NCI-H345 (cell line): ENCODE measurements at places on chromosomes 1 and 21.

GRCh38 chr1:42177541-42177981 is 13.0 kb upstream of the GUCA2A start:
- no peak for DNase-seq

- DNase-seq, result no peak
These were observed 68.3 kb upstream of the NEK7 start for GRCh38 chr1:198088360-198089071.

DNA sequence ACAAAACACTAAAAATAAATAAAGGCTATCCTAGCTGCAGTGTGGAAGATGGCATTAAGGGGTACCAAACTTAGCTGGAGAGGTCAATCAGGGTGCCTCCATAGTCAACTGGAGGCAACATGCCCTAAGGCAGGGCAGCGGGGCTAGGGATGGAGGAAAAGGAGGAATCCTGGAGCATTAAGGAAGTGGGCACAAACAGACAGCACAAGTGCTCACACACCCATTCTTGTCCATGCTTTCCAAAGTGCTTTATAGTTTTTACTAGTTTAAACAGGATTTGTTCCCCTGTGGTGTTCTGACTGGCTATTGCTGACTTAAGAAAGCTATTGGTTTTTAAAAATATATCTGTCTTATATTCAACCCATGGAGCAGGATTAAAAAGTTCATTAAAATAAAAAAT is 33.3 kb downstream of the TCEANC2 start:
- no peak for DNase-seq

- no peak for DNase-seq
These were observed 3.4 kb downstream of the CBR1 start for GRCh38 chr21:36073181-36073580.

DNA sequence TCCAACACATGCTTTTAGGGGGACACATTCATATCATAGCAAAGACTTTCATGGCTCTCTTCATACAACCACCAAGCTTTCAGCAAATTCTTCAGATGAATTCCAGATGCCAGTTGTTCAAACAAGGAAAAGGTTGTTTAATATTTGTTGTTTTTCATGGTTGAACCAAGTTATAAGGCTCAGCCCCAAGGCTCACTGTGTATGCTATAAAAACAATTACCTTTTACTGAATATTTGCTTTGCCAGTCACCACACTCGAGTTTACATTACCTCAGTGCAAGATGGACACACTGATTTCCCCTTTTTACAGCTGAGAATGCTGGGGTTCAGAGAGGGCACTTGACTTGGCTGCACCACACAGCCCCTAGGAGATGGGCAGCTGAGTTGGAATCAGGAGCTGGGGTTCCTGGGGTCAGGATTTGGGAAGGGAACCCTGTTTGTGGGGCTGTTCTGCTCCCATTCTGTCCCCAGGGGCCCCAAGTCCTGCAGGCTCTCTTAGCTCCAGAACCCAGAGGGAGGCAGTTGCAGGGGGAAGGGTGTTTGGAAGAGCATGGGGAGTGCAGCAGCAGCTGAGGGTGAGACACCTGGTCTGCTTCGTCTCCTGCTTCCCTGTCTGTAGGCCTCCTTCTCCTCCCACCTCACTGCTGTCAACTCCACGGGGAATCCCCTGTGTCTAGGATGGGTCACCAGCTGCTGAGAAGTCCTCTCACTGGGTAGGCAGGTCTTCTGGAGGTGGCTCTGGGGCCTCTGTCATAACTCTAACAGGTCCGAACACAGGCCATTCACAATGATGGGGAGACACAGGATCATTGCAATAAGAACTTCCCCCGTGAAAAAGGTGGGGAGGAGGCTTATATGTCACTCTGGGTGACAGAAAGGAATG is 12.8 kb upstream of the TMPRSS2 start:
- no peak for DNase-seq

- no peak for DNase-seq
These were observed 230.6 kb downstream of the TNR start for GRCh38 chr1:175512637-175513412.

GRCh38 chr1:30125821-30126170 is 597.6 kb downstream of the MATN1 start:
- no peak for DNase-seq

DNA sequence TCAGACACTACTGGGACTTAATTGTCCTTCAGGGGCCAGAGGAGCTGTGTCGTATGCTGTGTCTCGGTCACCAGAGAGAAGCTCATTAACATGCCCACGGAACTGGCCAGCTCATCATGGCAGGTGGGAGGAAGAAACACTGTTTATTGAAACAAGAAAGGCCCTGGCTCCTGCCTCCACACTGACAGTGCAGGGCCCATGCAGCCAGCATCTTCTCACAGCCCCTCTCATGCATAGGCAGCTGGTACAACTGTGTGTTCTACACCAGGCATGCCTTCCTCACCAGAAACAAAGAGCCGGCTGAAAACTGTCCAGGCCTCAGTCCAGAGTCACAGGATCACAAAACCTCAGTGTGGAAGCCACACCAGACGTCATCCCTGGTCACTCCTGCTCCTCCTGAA is 106.0 kb downstream of the UBE2U start:
- no peak for DNase-seq

DNA sequence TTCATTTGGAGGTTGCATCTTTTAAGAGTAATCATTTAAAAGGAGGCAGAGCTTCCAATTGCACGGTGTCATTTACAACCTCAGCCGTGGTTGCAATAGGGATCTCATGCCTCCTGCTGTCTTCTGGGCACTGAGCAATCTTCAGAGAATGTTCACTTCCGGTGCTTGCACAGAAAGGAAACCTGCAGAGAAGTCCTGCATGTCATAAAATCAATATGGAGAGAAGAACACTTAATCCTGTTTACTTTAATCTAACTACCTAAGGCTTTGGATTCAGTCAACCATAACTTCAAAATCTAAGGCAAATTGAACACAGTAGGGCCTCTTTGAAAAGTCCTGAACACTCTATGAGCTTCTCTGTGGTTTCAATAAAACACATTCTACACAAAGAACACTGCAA is 11.3 kb upstream of the MAP10 start:
- peak; percentile 91 for DNase-seq

DNA sequence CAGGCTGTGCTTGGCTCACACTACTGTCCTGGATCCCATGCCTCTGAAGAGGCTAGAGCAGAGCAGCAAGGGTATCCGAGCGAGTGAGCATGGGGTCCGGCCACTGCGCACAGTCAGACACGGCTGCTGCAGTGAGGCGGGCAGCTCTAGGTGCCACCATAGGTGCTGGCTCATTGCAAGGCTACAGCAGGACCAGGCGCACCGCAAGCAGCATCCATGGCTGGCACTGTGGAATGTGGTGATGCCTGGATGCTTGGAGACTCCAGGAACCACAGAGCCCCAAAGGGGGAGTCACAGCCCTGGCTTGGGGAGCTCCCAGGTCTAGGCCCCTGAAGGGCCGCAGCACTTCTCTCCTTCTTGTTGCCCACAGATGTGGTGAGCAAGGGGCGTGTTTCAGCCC is 47.2 kb downstream of the ATP6V1G3 start:
- no peak for DNase-seq

- no peak for DNase-seq
These were observed 259.2 kb downstream of the ADGRL2 start for GRCh38 chr1:82059959-82060358.

GRCh38 chr1:154714638-154715037 is 106.7 kb upstream of the ADAR start:
- DNase-seq, result peak; percentile 39

DNA sequence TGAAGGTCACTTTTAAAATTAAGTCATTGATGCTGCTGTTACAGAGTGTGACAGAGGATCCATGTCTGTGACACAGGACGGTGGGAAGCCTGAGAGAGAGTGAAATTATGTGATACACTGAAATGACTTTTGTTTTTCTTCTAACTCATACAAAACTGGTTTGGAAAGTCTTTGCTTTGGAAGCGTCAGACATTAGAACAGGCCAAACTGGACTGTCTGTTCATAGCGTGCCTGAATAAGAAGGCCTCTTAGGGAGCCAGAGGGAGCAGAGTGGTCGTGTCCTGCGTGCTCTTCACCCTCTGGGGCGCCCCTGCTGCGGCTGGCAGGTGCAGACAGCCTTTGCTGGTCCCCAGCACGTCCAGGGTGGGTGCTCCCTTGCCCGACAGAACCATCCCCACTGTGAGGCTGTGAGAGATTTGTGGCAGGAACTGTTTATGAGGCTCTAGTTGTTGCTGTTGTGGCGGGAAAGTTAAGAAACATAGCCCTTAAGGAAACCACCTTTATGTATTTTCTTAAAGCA is 19.7 kb upstream of the PGD start:
- no peak for DNase-seq

DNA sequence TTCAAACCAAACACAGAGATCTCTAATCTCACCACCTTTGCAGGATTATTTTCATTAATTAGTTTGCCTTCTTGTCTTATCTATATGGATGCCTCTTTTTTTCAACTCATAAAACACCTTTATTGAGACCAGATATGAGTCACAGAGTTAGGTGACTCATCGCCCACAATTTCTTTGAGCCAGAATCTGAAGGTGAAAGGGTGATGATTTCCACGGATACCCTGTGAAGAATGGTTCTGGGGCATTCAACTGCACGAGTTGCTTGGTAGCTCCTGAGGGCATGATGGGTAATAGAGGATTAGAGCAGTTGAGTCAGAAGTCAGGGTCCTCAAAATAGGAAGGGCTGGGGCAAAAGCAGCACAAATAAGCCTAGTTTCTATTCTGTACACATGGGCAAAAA is 128.2 kb downstream of the TBX19 start:
- no peak for DNase-seq

GRCh38 chr1:228003461-228004330 is 3.1 kb upstream of the WNT3A start:
- DNase-seq, result no peak

GRCh38 chr1:209612646-209613399 is 29.3 kb downstream of the CAMK1G start:
- no peak for DNase-seq

DNA sequence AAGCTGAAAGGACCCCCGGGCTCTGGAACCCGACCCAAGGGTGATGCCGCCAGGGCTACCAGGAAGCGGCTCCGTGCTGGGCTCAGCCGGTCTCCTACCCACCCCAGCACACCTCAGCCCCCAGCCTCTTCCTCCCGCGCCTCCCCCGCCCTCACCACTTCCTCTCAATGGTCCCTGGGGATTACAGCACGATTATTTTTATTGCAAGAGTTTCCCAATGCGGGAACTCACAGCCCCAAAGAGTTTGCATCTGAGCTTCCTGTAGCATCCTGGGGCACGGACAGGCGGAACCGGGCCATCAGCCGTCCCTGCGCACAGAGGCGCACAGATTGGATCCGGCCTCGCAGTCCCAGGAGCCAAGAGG is 8.7 kb upstream of the SLX9 start:
- peak; percentile 40 for DNase-seq

DNA sequence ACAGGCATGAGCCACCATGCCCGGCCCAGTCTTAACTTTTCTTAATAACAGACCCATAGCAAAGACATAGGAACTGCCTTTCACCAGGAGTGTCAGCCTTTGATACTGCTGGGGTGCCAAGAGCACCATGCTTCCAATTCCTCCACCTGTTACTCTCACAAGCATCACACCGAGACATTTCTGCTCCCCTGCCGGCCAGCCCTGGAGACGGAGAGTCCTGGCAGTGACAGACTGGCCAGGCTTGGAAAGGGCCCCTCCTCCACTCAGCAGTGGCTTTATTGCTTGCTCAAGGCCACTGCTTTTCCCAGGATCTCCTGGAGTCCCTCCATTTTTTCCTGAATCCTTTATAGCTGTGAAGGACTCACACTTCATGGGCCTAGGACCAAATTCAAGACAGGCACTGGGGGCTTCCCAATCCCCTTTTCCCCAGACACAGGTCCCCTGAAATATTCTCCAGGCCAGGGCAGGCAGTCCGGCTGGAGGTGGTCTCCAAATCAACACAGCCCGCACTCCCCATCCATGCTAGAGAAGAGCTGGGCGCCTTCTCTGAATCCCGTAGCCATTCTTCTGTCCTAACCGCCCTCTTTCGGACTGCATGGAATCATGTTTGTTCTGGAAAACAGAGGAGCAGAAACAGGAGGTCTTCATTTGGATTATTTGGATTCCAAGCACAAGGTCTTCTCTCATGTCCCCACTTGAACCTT is 25.5 kb upstream of the PTPRF start:
- no peak for DNase-seq

GRCh38 chr1:2468041-2468472 is 8.0 kb upstream of the PLCH2 start:
- no peak for DNase-seq

- no peak for DNase-seq
These were observed 30.9 kb downstream of the CCN1 start for GRCh38 chr1:85611425-85611824.
